Activated CD8-positive, alpha-beta memory T cell treated with anti-CD3 and anti-CD28 coated beads, Interleukin-2, amount 10 ng/mL, durations not matched to agents 7 days and 5 days (primary cell): ENCODE measurements at places on chromosomes 1 and 21. TPM values are rescaled to one million over a fixed set of nuclear protein-coding genes. Genes with fewer than 3 reads are reported as not detected.

The TRPM2 gene
- total RNA-seq: 32.7 TPM

The SRRM1 gene
- 215 TPM for total RNA-seq

The OR6N1 gene
- not detected for total RNA-seq

The LCE1C gene
- not detected for total RNA-seq

The SLC9A1 gene
- 26.3 TPM for total RNA-seq

The NHLH2 gene
- not detected for total RNA-seq

The TRIM17 gene
- 2.8 TPM for total RNA-seq

The STUM gene
- not detected for total RNA-seq

The LRRC38 gene
- total RNA-seq: not detected

The AMY1A gene
- total RNA-seq: not detected

The HSPB7 gene
- total RNA-seq: not detected

The NFASC gene
- total RNA-seq: 0.23 TPM

The FOXD3 gene
- total RNA-seq: not detected

The FCGR1A gene
- not detected for total RNA-seq

The OPRD1 gene
- total RNA-seq: not detected

The CD247 gene
- 197 TPM for total RNA-seq

The SLC6A9 gene
- 5.3 TPM for total RNA-seq

The ARHGEF10L gene
- total RNA-seq: not detected

The IRF2BP2 gene
- total RNA-seq: 103 TPM

The TTC39A gene
- total RNA-seq: not detected

The SDC3 gene
- total RNA-seq: not detected

The NBPF4 gene
- total RNA-seq: not detected

The GPATCH2 gene
- 8.6 TPM for total RNA-seq

The DISC1 gene
- total RNA-seq: 4.4 TPM

The PCNX2 gene
- 31.7 TPM for total RNA-seq

The HSD3B2 gene
- total RNA-seq: not detected

The IL10 gene
- total RNA-seq: not detected

The SSR2 gene
- 185 TPM for total RNA-seq
